ENCODE measurements at places on chromosomes 5 and 9. TPM values are rescaled to one million over a fixed set of nuclear protein-coding genes. Genes with fewer than 3 reads are reported as not detected.

Gene SLC6A18
- not detected for total RNA-seq

Gene CKMT2
- 1.3 TPM for total RNA-seq

Gene AHRR
- 29.2 TPM for total RNA-seq

Gene FOXD4L6
- total RNA-seq: not detected

Gene FOXD4
- 0.16 TPM for total RNA-seq

Gene CARTPT
- total RNA-seq: not detected

Gene OLFM1
- 1.1 TPM for total RNA-seq
